ENCODE measurements at places on chromosomes 1 and 21.
A peak's percentile ranks its signal among the peaks of the same experiment; 100 is the strongest.

DNA sequence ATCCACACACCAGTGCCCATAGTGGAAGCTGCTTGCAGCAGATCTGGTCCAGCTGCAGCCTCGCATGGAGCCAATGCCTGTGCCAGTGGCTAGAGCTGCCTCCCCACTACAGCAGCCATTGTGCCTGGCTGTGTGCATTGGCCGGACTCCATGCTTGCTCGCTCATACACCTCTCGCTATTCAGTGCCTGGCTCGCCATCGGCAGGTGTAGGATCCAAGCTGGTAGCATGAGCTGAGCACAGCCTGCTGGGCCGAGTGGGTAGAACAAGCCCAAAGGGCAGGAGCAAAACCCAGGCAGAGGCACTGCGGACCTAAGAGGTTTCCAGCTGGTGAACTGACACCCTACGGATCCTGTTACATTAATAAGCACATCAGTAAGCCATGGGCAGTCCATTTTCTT, 1184.1 kb downstream of the AMY1C start:
- DNase-seq, result no peak

GRCh38 chr1:55970526-55971110, 608.7 kb downstream of the PLPP3 start:
- no peak for DNase-seq

- no peak for DNase-seq
Measured at GRCh38 chr21:46284733-46285132, 678 bp downstream of the MCM3AP start.

DNA sequence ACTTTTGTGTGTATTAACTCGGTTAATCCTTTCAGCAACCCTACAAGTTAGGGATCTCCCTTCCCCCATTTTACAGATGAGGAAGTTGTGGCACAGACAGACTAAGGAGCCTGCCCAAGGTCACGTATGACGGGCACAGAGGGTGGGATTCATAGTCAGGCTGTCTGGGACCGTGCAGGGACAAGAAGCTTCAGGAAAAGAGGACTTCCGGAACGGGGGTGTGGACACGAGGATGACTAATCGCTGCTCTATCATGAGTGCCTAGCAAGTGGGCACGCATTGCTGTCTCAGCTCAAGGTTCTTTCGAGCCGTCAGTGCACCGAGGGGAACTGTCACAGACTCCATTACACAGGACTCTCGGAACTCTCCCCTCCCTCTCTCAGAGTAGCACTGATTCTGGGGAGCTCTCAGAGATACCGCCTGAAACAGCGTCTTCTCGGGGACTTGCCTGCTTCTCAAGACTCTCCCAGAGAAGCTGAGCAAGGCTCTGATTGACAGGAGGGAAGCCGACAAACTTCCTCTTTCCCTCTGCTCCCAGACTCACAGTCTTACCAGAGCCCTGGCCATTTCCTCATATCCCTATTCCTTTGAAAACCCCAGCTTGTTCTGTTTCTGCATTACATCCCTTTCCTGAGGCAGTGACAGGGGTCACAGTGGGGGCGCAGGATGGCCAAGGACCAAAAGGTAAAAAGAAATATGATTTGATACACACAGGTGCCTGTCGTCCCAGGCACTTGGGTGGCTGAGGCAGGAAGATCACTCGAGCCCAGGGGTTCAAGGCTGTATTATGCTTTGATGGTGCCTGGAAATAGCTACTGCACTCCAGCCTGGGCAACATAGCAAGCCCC, 14.4 kb downstream of the FHAD1 start:
- peak; percentile 54 for DNase-seq

- DNase-seq, result no peak
Measured at GRCh38 chr1:211092955-211093354, 41.0 kb downstream of the KCNH1 start.

DNA sequence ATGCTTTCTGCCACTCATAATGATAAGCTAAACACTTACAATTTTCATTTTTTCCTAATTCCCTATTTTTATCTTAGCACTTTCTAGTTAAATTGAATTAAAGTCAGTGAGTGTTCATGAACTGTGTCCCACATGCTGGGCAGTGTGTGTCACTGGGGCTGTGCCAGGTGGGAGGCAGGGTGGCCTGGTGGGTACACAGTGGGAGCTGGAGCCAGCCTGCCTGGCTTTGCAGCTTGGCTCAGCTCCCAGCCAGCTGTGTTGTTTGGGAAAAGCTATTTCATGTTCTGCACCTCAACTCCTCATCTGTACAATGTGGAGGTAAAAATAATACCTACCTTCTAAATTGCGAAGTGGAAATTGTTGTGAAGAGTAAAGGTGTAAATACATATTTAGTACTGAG, 238.4 kb downstream of the PLA2G4A start:
- no peak for DNase-seq

GRCh38 chr1:110007046-110007830, 22.7 kb downstream of the AHCYL1 start:
- no peak for DNase-seq

- no peak for DNase-seq
Measured at GRCh38 chr1:205701420-205701819, 21.1 kb upstream of the SLC45A3 start.

- no peak for DNase-seq
Measured at GRCh38 chr1:156483397-156483796, 17.2 kb downstream of the MEF2D start.

GRCh38 chr1:231866392-231867331, 240.1 kb downstream of the DISC1 start:
- peak; percentile 65 for DNase-seq

GRCh38 chr1:22264464-22265341, 121.8 kb upstream of the WNT4 start:
- DNase-seq, result no peak

DNA sequence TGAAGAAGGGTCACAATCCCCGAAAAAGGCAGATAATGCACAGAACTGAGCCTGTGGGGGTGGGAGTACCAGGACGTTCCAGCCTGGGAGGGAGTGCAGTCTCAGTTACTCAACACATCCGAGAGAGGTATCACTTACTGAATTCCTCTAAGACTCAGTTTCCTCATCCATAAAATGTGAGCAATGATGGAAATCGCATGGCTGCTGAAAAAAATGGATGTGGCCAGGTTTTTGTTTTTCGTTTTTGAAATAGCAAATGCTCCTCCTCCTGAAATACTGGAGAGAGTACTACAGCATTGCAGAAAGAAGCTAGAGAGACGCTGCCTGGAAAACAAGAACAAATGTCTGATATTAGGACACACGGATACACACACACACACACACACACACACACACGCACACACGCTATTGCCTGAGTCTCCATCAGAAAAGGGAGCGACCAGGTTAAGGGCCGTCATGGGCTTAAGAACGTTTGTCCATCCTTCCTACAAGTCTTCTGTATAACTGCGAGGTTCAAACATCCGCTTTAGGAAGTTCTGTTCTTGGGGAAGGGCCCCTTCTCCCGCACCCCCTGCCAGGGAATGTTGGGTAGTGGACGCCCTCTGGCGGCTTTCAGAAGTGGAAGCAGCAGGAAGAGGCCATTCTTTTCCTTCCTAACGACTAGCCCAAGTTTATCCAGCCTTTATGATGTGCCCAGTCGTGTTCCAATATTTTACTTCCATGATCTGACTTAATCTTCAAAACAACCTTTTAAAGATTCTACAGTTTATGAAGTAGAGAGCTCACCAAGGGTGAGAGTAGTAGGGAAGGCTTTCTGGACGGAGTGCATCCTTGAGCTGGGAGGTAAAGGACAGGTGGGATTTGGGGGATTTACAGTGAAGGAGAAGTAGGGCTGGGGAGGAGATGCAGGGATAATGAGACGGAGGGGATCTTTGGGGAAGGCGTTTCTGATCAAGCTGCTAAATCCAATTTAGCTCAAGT, 699 bp upstream of the NES start:
- peak; percentile 33 for DNase-seq

GRCh38 chr1:23385119-23385621, 15.5 kb upstream of the ZNF436 start:
- DNase-seq, result no peak

DNA sequence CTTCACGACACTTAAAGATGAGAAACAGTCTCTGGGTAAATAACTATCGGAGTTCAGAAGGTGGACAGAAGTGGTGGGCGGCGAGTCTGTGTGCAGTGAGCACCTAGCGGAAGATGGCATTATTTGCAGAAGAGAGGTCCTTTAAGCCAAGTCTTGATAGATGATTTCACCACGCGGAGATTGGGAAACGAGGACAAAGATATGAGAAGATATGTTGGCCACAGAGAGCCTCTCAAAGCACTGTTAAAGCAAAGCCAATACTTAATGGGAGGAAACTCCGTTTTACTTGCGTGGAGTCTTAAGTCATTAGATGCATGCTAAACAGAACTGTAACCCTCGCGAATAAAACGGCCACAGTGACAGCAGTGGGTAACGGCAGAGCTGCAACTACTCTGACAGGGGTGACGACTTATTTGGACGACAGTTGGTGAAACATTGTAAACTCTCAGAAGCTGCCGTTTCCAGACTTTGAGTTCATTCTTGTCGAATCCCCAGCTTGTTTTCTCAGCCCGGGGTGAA, 577 bp upstream of the CEP350 start:
- DNase-seq, result peak; percentile 65

DNA sequence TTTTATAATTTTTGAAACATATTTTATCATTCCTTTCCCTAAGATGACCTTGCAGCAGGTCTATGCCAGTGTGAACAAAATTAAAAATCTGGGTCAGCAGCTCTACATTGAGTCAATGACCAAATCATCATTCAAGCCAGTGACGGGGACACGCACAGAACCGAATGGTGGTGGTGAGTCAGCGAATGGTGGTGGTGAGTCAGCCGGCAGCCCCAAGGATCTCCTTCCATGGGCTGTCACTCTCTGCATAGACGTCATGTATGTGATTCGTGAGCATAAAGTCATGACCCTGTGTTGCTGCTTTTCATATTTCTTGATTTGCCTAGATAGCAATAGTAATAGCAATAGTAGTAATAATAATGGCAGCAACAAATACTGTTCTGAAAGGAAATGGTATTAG, 26.3 kb downstream of the PER3 start:
- peak; percentile 57 for DNase-seq

DNA sequence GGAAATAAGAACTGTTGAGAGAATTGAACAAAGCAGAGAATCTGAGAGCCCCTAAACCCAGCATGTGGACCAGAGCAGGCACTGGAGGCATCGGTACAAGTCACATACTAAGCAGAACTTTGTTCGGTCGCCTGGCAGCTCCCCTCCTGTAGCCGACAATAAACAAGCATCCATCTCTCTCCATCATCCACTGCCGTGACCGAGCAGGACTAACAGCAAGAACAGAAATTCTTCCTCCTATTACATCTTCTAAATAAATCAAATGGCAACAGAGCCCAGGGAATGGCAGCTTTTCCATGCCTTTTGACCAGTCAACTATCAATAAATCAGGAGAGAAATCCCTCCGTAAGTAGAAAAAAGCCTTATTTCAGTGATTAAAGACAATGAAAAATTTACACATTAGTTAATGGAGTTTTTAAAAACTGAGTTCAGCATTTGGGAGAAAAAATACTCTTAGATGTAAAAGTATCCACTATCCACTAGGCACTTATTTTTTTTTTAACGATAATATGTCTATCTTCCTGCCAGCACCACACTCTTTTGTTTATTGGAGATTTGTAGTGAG, 36.5 kb downstream of the PTPN14 start:
- DNase-seq, result no peak

- DNase-seq, result no peak
Measured at GRCh38 chr1:92511541-92511940, 24.8 kb upstream of the GFI1 start.

- no peak for DNase-seq
Measured at GRCh38 chr1:190658907-190659306, 181.2 kb upstream of the BRINP3 start.

DNA sequence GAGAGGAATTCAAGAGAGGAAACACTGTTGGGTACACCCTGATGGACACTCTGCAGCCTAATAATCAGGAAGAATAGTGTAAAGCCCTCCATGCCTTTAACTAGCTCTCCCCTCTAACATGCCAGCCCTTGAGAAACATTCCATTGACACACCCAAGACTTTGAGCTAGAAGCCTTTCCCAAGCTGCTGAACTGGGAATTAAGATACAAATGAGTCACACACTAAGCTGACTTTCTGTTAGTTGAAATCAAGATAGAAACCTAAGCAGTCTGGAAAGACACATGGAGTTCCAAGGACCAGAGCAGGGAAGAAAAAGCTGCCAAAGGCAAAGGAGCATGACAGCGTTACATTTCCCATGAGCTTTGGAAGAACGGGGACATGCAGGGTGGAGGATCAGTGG, 380.8 kb downstream of the NPHP4 start:
- no peak for DNase-seq

- DNase-seq, result no peak
Measured at GRCh38 chr21:39251326-39251725, 62.1 kb downstream of the BRWD1 start.

DNA sequence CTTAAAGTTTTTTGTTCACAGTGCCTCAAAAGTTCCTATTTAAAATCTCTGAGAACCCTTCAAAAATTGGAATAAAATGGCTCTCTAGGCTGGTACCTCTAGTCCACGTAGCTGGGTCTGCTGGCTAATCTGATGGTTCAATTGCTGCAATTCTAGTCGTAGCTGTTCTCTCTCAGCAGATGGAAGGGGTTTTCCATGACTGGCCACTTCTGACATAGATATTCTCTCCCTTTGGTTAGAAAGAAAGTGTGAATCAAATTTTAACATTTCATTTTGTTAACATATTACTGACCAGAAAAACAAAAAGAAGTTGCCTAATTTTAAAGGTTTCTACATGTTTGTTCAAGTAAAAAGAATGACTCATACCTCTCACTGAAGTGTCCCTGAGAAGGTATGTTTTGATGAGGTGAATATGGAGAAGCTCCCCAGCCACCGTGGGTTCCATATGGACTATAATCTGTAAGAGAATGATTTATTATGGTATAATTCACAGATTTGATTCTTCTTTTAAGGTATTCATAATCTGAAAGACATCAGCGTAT, 29.3 kb upstream of the SERPINC1 start:
- no peak for DNase-seq

DNA sequence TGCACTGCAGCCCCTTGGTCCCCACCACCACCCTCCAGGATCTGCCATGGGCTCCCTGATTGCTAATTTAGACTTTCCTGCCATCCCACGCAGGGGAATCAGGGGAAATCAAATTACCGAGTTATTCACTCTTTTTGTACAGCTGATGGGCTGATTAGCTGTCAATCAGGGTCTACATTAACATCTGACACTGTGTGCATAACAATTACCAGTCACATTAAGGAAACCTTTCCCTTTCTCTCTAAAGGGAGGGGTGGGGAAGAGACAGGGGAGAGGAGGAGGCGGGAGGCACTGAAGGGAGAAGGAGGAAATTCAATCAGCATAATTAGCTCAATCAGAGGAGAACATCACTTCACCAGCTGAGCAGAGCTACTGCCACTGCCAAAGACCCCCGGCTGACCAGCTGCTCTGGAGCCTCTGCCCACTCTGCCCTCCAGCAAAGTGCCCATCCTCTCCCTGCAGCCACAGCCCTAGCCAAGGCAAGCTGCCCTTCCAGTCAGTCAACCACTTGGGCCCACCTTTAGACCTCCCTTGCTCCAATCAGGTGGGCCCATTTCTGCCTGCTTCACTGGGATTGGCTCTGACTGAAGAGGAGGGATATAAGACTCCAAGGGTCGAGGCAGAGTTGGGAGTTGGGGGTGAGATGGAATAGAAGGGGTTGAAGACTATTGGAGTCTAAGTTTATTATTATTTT, 199.3 kb upstream of the ZC3H12A start:
- no peak for DNase-seq

- no peak for DNase-seq
Measured at GRCh38 chr1:230321741-230322420, 104.3 kb downstream of the PGBD5 start.

All from stimulated activated CD4-positive, alpha-beta T cell treated with anti-CD3 and anti-CD28 coated beads, Interleukin-15, amount 100 ng/mL, for 24 hours (primary cell).